ENCODE measurements at places on chromosomes 4 and X. TPM values are rescaled to one million over a fixed set of nuclear protein-coding genes. Genes with fewer than 3 reads are reported as not detected.

DNA sequence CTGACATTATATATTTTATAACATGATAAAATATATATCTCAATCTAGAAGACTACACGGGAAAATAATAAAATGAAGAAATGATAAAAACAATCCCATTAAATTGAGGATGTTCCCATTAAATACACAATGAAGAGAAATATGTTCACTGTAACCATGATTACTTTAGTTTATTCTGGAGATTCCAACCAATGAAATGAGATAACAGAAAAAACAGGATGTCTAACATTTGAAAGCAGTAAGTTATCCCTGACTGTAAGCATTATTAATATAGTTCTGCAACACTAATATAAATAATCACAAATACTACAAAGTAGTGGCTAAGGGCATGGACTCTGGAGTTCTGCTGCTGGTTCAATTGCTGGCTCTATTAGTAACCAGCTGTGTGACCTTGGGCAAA, 169.4 kb downstream of the RNF150 start:
- H3K27me3 ChIP-seq = no peaks in the 10 kb centered on the region
- H3K4me1 ChIP-seq = no peaks in the 10 kb centered on the region
- H3K36me3 ChIP-seq = no peaks in the 10 kb centered on the region

- H3K4me3 ChIP-seq = no peak overlapping the region
- H3K36me3 ChIP-seq = no peaks in the 10 kb centered on the region
- no peaks in the 10 kb centered on the region for H3K4me1 ChIP-seq
Observed at GRCh38 chrX:82087699-82088098, 885.8 kb downstream of the SH3BGRL start.

GRCh38 chrX:20393944-20394343, 127.2 kb upstream of the RPS6KA3 start:
- H3K27me3 ChIP-seq = no peaks in the 10 kb centered on the region
- H3K4me3 ChIP-seq = no peak overlapping the region
- no peaks in the 10 kb centered on the region for H3K36me3 ChIP-seq

DNA sequence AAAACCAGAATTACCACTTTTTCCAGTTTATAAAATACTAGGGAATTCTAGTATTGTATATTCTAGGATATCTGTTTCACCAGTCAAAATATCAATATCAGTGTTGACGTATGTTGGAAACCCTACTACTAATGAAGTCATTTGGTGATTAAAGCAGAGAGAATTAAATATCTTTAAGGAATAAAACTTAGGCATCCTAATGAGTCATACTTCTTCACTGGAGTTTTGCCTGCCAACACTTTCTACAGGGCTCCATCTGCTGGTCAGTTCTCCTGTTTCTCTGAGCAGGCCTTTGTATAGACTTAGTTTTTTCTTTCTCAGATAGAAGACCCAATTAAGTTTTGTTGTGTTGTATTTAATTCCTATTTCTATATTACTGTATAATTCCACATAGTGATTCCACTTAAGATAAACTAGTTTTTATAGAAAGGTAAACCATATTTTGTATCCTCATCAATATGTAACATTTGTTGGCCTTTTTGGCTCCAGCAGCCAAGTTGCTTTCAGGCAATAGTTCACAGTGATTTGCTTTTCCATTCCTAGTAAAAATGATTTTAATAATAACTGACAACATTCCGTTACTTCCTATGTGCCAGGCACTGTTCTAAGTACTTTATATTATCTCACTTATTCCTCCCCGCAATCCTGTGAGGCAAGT, 3.5 kb downstream of the AP1AR start:
- no peak overlapping the region for H3K27ac ChIP-seq
- no peaks in the 10 kb centered on the region for H3K27me3 ChIP-seq
- H3K4me1 ChIP-seq = peaks cover 11% of the 10 kb centered on the region
- peak; percentile 67 for DNase-seq
- no peaks in the 10 kb centered on the region for H3K36me3 ChIP-seq

DNA sequence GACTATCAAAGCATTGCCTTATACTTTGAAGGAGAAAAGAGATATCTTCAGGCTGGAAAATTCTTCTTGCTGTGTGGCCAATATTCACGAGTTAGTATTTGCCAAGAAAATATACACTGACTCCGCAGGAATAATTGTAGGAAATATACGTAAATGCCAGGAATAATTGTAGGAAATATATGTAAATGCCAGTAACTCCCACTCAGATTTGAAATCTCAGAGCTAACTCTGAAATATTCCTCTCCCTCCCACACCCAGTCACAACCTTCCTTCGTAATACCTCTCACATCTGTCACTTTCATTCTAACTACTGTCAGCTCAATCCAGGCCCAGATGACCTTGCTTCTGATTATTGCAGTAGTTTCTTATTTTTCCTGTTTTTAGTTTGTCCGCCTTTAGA, 73.5 kb downstream of the WDR19 start:
- H3K4me1 ChIP-seq = no peaks in the 10 kb centered on the region
- no peaks in the 10 kb centered on the region for H3K27me3 ChIP-seq
- H3K27ac ChIP-seq = no peak overlapping the region
- no peak for DNase-seq
- H3K4me3 ChIP-seq = no peak overlapping the region

DNA sequence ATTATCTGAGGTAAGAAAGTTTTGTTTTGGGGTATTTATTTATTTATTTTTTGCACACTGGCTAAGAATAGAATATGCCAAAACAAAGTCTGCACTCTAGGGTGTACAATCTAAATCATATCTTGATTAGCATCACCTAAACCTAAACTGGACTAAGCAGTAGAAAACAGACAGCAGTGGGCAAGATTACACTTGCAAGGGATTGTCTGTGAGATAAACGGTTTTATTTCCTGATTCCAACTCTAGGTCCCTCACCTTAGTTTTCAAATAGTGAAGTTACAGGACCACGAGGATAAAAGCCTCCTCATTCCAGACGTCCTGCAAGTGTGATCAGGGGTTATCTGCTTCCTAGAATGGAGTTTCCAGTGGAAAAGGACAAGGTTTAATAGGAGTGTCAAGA, 86.1 kb downstream of the SH3RF1 start:
- peaks cover 17% of the 10 kb centered on the region for H3K4me1 ChIP-seq
- H3K4me3 ChIP-seq = no peak overlapping the region
- no peak for DNase-seq

GRCh38 chrX:141760761-141761160, 62.2 kb upstream of the SPANXD start:
- no peaks in the 10 kb centered on the region for H3K27me3 ChIP-seq
- H3K4me3 ChIP-seq = no peak overlapping the region
- no peak overlapping the region for H3K27ac ChIP-seq
- DNase-seq = no peak
- H3K36me3 ChIP-seq = no peaks in the 10 kb centered on the region
- H3K4me1 ChIP-seq = no peaks in the 10 kb centered on the region

DNA sequence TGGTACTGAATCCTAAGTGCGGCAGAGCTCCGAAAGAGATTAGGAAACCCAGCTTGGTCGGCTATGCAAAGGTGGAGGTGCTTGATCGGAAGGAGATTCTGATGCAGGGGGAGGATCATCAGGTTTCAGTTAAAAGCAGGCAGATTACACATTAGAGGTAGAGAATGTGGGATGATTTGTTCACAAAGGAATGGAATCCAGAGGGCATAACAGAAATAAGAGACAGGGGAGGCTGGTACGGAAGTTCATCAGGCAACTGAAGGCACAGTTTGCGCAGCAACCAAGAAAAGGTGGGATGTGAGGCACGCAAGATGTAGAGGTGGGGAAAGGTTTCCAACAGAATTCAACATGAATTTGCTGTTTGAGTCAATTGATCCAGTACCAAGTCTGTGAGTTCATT, 424 bp upstream of the ZNF330 start:
- no peaks in the 10 kb centered on the region for H3K36me3 ChIP-seq
- peak overlapping the region; percentile 98 for H3K4me3 ChIP-seq
- H3K4me1 ChIP-seq = 0 out of 2 replicates have a peak, but pooled peaks cover 5% of the 10 kb centered on the region
- no peak for DNase-seq
- H3K27me3 ChIP-seq = no peaks in the 10 kb centered on the region

GRCh38 chrX:17529151-17529745, 154.2 kb downstream of the NHS start:
- no peaks in the 10 kb centered on the region for H3K4me1 ChIP-seq
- no peak overlapping the region for H3K4me3 ChIP-seq
- H3K27me3 ChIP-seq = no peaks in the 10 kb centered on the region

DNA sequence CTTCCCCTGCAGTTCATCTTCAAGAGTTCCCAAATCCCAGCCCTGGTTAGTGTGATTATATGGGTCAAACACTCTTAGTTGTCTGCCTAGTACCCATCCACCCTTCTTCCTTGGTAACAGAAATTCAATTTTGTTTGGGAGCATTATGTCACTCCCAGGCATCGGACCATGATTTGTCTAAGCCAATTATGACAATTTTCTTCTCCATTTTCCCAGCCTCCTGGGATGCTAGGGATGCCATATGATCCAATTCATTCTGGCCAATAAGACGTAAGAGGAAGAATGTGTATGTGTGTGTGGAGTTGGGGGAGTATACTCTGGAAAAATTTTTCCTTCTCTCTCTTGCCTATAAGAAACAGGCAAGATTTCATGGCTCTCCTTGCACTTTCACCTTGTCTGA, 465.9 kb downstream of the MID1IP1 start:
- DNase-seq = no peak
- H3K27ac ChIP-seq = no peak overlapping the region
- H3K4me1 ChIP-seq = no peaks in the 10 kb centered on the region
- no peaks in the 10 kb centered on the region for H3K27me3 ChIP-seq
- no peak overlapping the region for H3K4me3 ChIP-seq

DNA sequence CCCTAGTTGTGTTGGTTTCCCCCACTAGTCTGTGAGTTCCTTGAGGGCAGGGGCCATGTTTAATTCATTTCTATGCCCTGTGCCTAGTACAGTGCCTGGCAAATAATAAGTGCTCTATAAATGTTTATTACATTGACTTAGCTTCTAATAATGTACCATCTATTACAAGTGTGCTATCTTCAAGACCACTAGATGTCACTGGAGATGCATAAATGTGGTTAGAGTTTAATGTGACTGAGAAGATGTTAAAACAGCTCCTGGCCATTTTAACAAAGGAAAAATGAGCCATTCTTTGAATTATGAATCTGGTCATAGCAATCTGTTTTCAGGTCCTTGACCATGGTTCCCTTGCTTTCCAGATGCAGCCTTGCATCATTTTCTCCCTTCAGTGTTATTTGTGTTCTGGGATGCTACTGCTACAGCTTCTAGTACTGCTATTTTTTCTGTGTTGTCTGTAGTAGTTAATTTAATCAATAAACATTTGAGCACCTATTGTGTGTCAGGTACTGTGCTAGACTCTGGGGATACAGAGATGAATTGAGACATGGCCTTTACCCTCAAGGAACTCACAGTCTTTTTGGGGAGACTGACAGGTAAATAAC, 43.2 kb downstream of the SLC9A6 start:
- H3K4me1 ChIP-seq = no peaks in the 10 kb centered on the region
- H3K4me3 ChIP-seq = no peak overlapping the region
- peak; percentile 8 for DNase-seq
- H3K36me3 ChIP-seq = no peaks in the 10 kb centered on the region

DNA sequence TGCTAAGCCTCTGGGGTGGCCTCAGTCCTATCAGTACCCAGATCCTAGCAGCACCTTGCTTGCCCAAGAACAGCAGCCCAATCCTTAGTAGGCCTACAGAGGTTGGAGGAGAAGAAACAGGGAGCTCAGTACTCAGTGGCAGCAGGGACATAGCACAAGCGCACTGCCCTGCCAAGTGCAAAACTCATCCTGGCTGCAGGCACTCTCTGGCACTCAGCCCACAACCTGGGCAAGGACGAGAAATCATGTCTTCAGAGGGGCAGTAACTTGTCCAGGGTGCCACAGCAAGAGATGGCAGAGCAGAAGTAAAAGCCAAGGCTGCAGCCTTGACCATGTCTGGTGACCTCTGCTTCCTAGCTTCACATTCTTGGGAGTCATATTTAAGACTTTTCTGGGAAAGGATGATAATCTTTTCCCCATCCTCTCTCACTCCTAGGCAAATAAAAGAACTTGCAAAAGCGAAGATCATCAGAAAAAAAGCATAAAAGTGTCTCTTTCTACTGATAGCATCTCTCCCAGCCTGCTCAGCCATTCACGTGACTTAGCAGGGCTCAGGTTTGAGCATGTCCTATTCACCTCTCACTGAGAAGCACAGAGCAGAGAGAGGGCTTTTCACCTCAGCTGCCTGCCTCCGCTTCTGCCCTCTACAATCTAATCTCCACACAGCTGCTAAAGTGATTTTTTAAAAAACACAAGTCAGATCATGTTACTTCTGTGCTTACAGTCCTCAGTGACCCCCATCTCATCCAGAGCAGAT, 37.2 kb upstream of the MAGEA4 start:
- DNase-seq = no peak
- no peak overlapping the region for H3K4me3 ChIP-seq
- no peak overlapping the region for H3K27ac ChIP-seq
- H3K36me3 ChIP-seq = no peaks in the 10 kb centered on the region

GRCh38 chr4:176065435-176066291, at the start of gene WDR17:
TSS of gene WDR17 (plus strand) at chr4:176065841. CDS start at chr4:176111581, 45,740 bp downstream.
- 0 out of 2 replicates have a peak, but pooled peaks cover 5% of the 10 kb centered on the region for H3K4me1 ChIP-seq
- H3K36me3 ChIP-seq = no peaks in the 10 kb centered on the region
- peak within 1 kb of the TSS; percentile 76 for H3K27ac ChIP-seq
- peak; percentile 89 for DNase-seq
- no peaks in the 10 kb centered on the region for H3K27me3 ChIP-seq

GRCh38 chrX:139766545-139766983, 58.6 kb upstream of the MCF2 start:
- H3K4me3 ChIP-seq = no peak overlapping the region
- H3K36me3 ChIP-seq = no peaks in the 10 kb centered on the region
- no peaks in the 10 kb centered on the region for H3K4me1 ChIP-seq
- no peak overlapping the region for H3K27ac ChIP-seq

DNA sequence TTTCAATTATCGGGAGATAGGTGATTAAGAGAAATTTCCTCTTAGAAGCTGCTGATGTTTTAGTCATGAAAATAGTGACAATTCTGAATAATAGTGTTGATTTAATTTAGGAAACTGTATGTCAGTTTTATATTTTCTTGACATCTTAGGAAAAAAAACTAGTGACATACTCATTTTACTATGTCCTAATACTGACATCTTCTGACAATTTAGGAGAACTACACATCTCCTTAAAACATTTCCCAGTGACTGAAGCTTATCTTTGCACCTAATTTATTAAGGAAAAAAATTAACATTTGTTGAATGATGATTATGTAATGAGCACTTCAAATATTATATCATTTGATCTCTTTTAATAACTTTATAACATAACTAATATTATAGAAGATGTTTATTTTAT, 42.0 kb upstream of the RBMXL3 start:
- no peak overlapping the region for H3K27ac ChIP-seq
- H3K4me1 ChIP-seq = no peaks in the 10 kb centered on the region
- no peaks in the 10 kb centered on the region for H3K36me3 ChIP-seq
- no peak for DNase-seq
- H3K4me3 ChIP-seq = no peak overlapping the region
- H3K27me3 ChIP-seq = no peaks in the 10 kb centered on the region

GRCh38 chr4:176291748-176292147, 22.7 kb upstream of the ASB5 start:
- H3K4me3 ChIP-seq = no peak overlapping the region
- DNase-seq = no peak
- H3K27ac ChIP-seq = no peak overlapping the region

TRAM1L1 gene
- total RNA-seq = 0.48 TPM

ARMCX5 gene
- 12.0 TPM for total RNA-seq

RNF128 gene
- total RNA-seq = 42.4 TPM

NAT8L gene
- 6.2 TPM for total RNA-seq

SLC2A9 gene
- 17.5 TPM for total RNA-seq

NCAPG gene
- 54.0 TPM for total RNA-seq

CT45A9 gene
- total RNA-seq = not detected

CLDN22 gene
- not detected for total RNA-seq

VSIG1 gene
- total RNA-seq = not detected

ADH7 gene
- total RNA-seq = not detected

ITIH6 gene
- total RNA-seq = 0.39 TPM

FAM9C gene
- total RNA-seq = not detected

USP11 gene
- 61.2 TPM for total RNA-seq

CPLX1 gene
- total RNA-seq = 20.9 TPM

CNGA1 gene
- 1.5 TPM for total RNA-seq

SNCA gene
- total RNA-seq = 8.4 TPM

SPANXA1 gene
- total RNA-seq = not detected

CXorf38 gene
- total RNA-seq = 8.7 TPM
